Progenitor cell of endocrine pancreas (in vitro differentiated cells): ENCODE measurements at places on chromosomes 5 and 9. TPM values are rescaled to one million over a fixed set of nuclear protein-coding genes. Genes with fewer than 3 reads are reported as not detected.

Gene TRPM3
- total RNA-seq, result 1.6 and 2.6 TPM in 2 replicates

Gene LCN6
- total RNA-seq, result not detected in 2 replicates

Gene DDX4
- not detected in 2 replicates for total RNA-seq

Gene GLRA1
- not detected in 2 replicates for total RNA-seq

Gene OR2V2
- not detected in 2 replicates for total RNA-seq

Gene PLCXD3
- 1.1 and 1.2 TPM in 2 replicates for total RNA-seq

Gene HMCN2
- total RNA-seq, result 0.26 and 0.31 TPM in 2 replicates

Gene MAP3K1
- total RNA-seq, result 20.0 and 24.3 TPM in 2 replicates

Gene IL13
- total RNA-seq, result not detected in 2 replicates

Gene FOXD4
- total RNA-seq, result 0.50 and 0.58 TPM in 2 replicates
